ENCODE measurements at places on chromosomes 16 and 17.

DNA sequence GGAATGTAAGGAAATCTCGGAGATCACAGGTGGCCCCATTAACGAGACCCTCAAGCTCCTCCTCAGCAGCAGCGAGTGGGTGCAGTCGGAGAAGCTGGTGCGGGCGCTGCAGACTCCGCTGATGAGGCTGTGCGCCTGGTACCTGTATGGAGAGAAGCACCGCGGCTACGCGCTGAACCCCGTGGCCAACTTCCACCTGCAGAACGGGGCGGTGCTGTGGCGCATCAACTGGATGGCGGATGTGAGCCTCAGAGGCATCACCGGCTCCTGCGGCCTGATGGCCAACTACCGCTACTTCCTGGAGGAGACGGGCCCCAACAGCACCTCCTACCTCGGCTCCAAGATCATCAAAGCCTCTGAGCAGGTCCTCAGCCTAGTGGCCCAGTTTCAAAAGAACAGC lies 16.2 kb downstream of the MLYCD start:
- no peak for DNase-seq

DNA sequence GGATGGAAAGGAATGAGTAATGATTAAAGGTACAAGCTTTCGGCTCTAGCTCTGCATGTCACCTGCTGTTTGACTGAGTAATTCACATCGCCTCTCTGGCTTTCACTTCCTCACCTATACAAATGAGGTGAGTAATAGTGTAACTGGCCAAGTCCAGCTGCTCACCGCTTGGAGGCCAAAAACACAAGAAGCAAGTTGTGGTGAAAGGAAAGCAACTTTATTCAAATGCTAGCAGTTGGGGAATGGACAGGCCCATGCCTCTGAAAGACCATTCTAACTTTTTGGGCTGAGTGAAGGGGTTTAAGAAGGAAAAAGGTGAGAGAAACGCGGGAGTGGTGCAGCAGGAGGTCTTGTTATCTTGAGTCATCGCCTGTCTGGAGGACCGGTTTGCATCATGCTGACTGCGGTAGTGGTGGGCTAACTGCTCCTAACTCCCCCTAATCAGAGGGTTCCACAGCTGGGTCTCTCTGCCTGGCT lies 45.7 kb upstream of the CSNK2A2 start:
- DNase-seq, result no peak

GRCh38 chr16:75239542-75240122 lies 11.8 kb downstream of the BCAR1 start:
- no peak for DNase-seq

GRCh38 chr16:52090080-52090479 lies 456.9 kb downstream of the TOX3 start:
- no peak for DNase-seq

DNA sequence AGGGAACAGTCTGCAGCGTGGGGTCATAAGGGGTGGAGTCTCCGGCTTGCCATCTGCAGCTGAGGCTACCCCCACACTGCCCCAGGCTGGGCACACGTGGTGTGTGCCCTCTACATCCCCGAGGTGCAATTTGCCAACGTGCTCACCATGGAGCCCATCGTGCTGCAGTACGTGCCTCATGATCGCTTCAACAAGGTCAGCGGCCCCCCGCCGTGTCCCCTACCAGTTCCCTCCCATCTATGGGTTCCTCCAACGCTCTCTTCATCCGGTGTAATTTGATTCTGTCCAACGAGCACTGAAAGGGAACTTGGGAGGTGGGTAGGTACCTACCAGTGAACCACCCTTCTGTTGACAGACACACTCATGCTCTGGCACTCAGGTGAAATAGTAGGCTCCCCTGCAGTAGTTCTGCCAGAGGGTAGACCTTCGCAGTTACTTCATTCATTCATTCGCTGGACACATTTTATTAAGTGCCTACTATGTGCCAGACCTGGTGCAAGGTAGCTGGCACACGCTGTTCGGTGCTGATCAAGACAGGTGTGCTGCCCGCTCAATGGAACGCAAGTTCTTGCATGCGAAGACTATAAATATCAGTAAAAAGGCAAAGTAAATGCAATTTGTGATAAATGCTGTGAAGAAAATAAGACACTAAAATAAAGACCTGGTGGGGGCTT lies 2.7 kb downstream of the MLLT6 start:
- DNase-seq, result no peak

GRCh38 chr16:51877686-51878085 lies 669.3 kb downstream of the TOX3 start:
- no peak for DNase-seq

DNA sequence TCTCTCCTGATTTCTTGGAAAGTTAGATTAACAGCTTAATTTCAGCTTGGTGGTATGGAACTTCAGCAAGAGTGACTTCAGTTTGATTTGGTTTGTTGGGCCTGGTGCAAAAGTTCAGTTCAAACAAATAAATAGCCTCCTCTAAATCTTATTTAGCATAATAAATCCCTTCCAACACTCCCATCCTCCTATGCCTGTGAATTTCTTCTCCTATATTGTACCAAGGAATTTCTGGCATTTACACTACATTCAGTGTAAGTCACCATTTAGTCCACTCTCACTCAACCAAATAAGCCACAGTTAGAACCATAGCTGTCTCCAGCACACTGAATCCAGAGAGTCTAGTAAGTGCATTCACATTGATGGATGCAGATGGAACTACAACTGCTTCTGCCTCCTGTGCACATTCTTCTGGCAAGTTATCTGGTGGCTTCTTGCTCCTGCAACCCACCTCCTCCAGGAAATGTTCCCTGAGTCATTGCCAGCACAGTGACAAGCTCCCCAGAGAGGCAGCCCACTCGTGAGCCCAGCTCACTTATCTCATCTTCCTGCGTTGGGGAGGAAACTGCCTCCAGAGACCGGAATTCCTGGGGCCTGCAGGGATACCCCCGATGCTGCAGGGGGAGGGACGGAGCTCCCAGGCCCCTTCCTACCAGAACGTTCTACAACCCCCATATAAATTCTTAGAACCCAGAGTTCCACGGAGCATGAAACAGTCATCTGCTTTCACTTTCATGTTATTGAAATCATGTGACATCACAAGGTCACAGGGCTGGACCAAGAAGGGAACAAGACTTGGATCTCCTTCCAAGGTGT lies 318.3 kb downstream of the PHKB start:
- DNase-seq, result no peak

- no peak for DNase-seq
Observed at GRCh38 chr17:82830249-82830661, 9.6 kb downstream of the ZNF750 start.

Data from T-helper 9 cell (primary cell).